NCI-H2171 (cell line): ENCODE measurements at places on chromosomes 2 and 18.

- DNase-seq, result no peak
These were observed 253.6 kb downstream of the SOX11 start for GRCh38 chr2:5945742-5946141.

DNA sequence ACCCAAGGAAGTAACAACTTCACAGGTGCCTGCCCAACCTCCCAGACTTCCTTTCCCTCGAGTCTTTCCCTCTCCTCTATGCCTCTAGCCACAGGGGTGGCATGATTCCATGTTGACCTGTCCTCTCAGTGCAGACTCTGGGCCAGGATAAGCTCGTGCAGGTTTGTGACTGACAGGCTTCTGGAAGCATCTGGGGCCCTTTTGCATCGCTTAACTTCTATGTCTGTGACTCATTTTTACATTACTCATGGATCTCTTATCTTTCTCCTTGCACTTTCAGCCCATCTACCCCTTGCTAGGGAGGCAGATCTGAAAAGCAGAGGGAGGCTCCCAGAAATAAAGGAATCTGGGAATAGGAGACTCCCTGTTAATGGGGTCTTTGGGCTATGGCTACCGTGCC is 98.5 kb upstream of the RIOK3 start:
- no peak for DNase-seq

- peak; percentile 21 for DNase-seq
These were observed 552.3 kb downstream of the KCNJ3 start for GRCh38 chr2:155250800-155251199.

DNA sequence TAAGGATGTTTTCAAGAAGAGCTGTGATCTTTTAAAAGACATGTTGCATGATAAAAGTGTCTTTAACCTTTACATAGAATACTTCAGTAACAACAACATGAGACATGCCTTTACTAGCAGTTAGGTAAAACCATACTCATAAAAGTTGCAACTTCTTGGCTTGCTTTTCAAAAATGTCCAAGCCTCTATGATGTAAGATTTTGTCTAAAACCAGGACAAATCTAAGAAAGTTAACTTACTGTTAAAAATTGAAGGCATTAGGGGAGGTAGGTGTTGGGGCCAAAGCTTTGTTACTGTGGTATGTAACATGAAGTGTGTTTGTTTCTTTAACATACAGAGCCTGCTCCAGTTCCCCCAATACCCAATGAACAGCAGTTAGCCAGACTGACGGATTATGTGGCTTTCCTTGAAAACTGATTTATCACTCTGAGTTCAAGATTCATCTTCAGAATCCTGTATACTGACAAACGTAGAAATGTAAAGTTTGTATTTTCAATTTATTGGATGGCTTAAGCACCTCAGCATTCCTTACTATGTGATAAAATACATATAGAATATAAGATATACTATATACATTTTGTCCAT is 11.7 kb downstream of the COPS8 start:
- DNase-seq, result no peak

- DNase-seq, result no peak
These were observed 188.6 kb downstream of the TMEM182 start for GRCh38 chr2:102950371-102950946.

DNA sequence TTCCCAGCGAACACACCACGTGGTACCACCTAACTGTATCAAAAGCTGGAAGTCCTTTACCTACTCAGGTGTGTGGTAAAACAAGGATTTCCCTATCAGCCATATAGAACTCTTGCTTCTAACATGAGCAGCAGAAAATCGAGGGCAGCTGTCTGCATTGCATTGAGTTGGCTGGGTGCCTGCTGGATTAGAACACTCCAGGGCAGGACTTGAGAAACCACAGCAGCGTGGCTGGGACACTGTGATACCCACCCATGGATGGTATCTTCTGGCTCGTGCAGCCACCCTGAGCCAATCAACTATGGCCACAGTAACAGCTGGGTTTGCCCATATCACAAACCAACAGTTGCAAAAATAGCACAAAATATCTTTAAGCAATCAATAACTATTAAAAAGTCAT is 188.3 kb downstream of the FBXO15 start:
- no peak for DNase-seq

GRCh38 chr2:38214209-38214717 is 138.3 kb upstream of the CYP1B1 start:
- DNase-seq, result no peak

DNA sequence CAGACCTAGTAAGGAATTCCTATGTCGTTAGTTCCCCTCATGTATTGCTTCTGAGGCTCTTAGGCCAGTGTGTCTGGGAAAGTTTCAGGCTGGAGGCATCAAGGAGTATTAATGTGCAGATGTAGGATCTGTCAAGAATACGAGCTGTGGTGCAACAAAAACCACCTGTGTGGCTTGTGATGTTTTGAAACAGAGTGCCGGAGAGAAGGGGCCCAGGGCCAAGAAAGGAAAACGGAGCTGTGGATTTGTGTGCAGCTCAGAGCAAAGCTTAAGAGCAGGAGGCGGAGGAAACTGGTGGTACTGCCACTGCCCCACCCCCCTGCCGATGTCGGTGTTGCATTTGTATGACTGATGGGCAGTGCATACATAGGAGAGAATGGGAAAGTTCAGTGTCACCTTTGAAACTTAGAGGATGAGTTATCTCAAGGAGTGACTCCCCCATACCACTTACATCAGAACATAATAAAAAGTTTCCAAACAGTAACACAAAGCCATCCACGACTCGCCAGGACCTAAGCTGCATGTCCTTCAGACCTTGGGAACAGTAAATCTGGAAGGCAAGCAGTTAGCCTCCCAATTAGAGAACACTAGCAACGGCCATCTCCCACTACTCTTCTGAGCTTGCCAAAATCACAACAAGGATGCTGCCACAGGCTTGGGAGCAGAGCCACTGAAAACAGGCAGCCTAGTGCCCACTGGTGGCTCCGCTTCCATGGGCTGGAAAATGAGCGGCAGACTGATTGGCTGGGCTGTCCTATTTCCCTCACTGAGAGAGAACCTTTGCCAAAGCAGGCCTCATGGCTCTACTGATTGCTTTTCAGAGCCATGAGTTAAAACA is 152.7 kb upstream of the NT5C1B start:
- DNase-seq, result no peak

DNA sequence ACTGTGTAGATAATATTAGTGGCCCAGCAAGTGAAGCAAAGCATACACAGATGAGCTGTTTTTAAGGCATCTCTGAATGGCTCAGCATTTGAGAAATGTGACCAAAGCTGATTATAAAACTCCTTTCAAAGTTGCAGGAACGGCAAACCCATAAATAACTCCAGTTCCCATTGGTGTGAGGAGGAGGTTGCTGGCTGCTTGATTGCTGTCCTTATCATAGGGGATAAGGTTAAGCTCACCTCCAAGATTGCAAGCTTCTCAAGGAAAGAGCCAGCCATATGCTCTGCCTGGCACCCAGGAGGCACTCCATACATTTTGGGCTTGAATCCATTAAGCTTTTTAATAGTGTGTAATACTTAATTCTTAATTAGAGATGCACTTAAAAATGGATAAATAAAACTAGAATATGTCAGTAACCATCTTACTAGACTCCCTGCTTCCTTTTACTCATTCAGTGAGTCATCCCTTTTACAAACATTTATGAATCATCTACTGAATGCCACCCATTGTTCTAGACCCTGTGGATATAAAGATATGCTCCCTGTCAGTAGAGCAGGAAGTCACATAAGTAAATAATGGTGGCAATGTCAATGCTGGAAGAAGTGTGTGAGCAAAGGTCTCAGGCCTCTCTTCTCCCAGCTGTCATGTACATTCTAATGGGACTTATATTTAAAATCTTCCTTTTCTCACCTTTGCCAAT is 99.3 kb downstream of the SPATS2L start:
- no peak for DNase-seq

DNA sequence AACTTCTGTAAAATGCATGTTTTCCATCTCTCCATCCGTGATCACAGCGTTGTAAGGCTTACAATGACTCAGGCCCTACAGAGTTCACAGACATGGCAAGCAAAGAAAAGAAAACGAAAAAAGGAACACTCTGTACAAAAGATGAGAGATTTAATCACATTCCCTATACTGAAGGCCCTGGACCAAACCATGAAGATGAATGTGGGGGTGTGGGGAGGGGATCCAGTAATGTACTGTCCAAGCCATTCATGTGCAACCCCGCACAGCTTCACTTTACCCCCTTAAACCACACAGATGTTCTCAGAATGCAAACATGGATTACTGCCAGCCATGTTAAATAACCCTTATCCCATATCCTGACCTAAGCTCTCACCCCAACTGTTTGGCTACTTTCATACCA is 391.1 kb downstream of the NCKAP5 start:
- no peak for DNase-seq

GRCh38 chr2:240257940-240258580 is 117.6 kb upstream of the OTOS start:
- DNase-seq, result no peak

DNA sequence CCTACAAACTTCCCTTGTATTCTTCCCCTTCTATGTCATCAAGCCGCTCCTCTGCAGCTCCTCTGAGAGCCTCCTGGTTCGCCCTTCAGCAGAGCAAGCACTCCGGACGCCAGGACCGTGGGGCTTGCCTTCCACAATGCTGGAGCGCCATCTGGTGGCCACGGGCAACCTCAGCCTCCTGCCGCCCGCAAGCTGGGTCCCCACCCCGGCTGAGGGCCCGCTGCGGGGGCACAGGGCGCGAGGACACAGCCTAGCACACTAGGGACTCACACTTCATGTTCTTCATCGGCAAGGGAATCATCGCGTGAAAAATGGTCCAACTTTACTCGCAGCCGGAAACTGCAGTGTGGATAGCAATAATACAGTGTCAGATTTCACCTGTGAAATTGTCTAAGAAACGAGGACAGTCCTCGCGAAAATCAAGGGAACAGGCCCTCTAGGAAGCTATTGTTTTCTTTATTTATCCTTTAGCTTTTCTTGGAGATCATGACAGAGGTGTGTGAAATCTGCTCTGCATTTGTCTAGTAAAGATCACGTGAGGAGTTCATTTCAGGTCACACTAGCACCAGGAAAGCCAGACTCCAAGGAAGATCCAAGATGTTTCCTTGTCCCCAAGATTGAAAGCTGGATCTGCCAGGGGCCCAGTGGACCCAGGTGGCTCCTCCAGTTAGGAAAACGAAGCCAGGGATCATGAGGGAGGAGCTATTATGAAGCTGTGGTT is 5.8 kb downstream of the PRLH start:
- peak; percentile 62 for DNase-seq

DNA sequence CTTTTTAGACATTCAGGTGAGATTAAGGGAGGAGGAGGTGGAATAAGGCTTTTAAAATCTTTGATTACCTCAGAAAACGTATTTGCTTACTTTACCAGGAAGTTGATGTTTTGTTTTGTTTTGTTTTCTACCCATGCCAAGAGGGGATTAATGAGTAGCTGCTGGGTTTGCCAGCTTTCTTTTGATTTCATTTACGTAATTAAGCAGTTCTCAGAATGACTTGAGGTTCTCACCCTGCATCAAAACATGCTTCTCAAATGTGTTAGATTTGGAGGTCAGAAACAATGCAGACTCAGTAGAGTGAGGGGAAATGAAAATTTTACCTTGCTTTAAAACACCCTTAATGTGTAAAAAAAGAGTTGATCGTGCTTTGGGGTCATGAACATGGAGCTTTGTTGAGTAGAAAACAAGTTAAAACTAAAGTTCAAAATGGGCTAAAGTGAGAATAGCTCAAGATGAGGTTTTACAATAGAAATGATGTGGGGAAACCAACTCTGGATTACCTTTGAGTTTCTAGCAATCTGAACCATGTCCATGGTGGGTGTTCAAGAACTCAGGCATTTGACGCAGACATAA is 217.1 kb upstream of the EPAS1 start:
- DNase-seq, result no peak

GRCh38 chr2:231359441-231359840 is 36.1 kb upstream of the B3GNT7 start:
- DNase-seq, result no peak

GRCh38 chr2:178863856-178864620 is 56.8 kb upstream of the TTN start:
- no peak for DNase-seq

GRCh38 chr2:172702451-172702850 is 33.2 kb upstream of the RAPGEF4 start:
- no peak for DNase-seq

GRCh38 chr2:38095996-38096861 is 20.3 kb upstream of the CYP1B1 start:
- DNase-seq, result no peak

- no peak for DNase-seq
These were observed 61.4 kb downstream of the FAM168B start for GRCh38 chr2:131031875-131032274.

DNA sequence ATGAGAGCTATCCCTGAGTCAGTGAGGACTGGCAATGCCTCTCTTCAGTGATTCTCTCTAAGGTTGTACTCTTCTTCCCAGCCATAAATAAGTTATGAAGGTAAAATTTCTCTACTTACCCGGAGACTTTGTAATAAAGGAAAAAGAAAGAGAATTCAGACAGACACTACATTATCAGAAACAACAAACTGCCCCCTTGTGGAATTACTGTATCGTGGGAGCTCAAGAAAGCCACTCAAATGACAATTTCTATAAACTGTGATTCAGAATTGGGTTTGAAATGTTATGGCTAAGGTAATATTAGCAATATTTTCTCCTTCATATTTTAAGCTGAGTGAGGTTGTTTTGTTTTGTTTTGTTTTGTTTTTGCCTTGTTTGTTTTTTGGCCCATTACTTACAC is 155.8 kb upstream of the TANK start:
- DNase-seq, result no peak

DNA sequence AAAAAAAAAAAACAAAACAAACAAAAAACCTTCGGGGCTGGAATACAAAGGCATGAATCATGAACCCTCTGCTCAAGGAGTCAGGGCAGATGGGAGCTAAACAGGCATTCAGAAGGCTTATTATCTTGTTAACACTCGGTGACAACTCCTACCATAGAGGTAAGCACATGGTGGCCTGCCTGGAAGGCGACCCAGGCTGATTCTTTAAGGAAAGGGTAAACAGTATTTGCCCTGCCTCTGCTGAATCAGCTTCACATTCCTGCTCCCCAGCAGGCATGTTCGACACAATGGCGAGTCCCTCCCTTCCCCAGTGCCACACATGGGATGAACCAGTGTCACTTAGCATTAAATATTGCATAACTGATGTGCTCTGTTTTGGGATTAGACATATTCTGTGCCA is 191.9 kb downstream of the ARL4C start:
- DNase-seq, result no peak

GRCh38 chr2:33126552-33126951 is 179.8 kb downstream of the LTBP1 start:
- DNase-seq, result no peak

DNA sequence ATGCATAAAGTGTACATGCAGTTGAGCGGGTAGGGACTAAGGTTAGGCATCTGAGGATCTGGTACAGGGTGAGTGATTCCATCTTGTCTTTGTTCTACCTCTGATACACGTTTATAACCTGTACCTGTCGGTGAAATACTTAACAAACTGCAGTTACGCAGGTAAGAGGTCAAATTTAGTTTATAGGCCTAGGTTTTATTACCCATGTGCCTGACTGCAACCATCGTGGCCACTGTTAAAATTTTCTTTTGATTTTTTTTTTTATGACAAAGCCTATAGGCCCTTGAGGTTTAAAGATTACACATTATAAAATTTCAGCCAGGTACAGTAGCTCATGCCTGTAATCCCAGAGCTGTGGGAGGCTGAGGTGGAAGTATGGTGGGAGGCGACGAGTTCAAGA is 15.4 kb upstream of the HNMT start:
- no peak for DNase-seq

- peak; percentile 36 for DNase-seq
These were observed 205 bp downstream of the TET3 start for GRCh38 chr2:73984922-73985307.
